ENCODE measurements at places on chromosomes 7 and 10.

- no peaks in the 10 kb centered on the region for H3K36me3 ChIP-seq
- H3K4me3 ChIP-seq = no peak overlapping the region
- H3K27ac ChIP-seq = no peak overlapping the region
- H3K27me3 ChIP-seq = no peaks in the 10 kb centered on the region
- no peak for DNase-seq
- H3K4me1 ChIP-seq = no peaks in the 10 kb centered on the region
Measured at GRCh38 chr10:50436805-50437204, 185.5 kb upstream of the ASAH2 start.

- no peak for DNase-seq
- no peaks in the 10 kb centered on the region for H3K4me1 ChIP-seq
Measured at GRCh38 chr7:93432130-93432529, 142.4 kb downstream of the CALCR start.

DNA sequence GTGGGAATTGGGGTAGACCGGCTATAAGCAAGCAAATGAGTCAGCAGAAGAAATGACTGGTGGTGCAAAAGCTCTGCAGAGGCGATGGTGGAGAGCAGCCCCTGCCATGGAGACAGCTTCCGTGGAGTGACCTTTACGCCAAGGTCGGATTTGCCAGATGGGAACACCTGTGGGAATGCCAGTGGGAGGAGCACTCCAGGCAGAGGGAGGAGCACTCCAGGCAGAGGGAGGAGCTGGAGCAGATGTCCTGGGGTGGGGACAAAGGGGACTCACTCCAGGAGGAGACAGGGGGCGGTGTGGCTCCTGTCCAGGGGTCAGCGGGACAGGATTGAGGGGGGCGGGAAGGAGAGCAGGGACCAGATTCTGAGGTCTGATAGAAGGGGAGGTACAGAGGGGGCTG lies 258.8 kb upstream of the CTBP2 start:
- no peaks in the 10 kb centered on the region for H3K4me1 ChIP-seq
- H3K4me3 ChIP-seq = no peak overlapping the region
- DNase-seq = no peak
- H3K36me3 ChIP-seq = no peaks in the 10 kb centered on the region

- H3K4me3 ChIP-seq = no peak overlapping the region
- no peaks in the 10 kb centered on the region for H3K36me3 ChIP-seq
- no peak overlapping the region for H3K27ac ChIP-seq
- DNase-seq = no peak
- peaks cover 28% of the 10 kb centered on the region for H3K4me1 ChIP-seq
Measured at GRCh38 chr10:70435241-70436085, 6.0 kb downstream of the NODAL start.

GRCh38 chr7:22123139-22123538 lies 177.4 kb upstream of the CDCA7L start:
- no peak overlapping the region for H3K4me3 ChIP-seq
- no peak for DNase-seq
- H3K36me3 ChIP-seq = no peaks in the 10 kb centered on the region
- no peaks in the 10 kb centered on the region for H3K27me3 ChIP-seq
- H3K27ac ChIP-seq = no peak overlapping the region

- no peaks in the 10 kb centered on the region for H3K4me1 ChIP-seq
- no peaks in the 10 kb centered on the region for H3K36me3 ChIP-seq
- DNase-seq = no peak
- H3K27me3 ChIP-seq = no peaks in the 10 kb centered on the region
- H3K27ac ChIP-seq = no peak overlapping the region
- no peak overlapping the region for H3K4me3 ChIP-seq
Measured at GRCh38 chr7:152512706-152513105, 76.9 kb upstream of the KMT2C start.

DNA sequence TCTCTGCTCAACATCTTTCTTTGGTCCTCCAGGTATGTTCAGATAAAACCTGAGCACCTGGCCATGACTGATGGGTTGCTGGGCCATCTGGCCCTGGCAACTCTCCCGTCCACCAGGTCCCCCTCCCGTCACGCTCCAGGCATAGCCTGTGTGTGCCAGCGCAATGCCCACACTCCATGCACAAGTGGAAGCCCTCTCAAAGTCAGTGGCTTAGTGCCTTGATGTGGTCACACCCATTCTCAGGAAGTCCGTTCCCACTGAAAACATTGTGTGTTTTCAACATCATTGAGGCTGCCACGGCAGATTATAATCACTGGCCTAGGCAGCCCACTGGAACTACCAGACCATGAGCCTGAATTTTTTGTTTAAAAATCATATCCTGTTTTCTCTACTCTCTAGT lies 170.6 kb upstream of the LANCL2 start:
- DNase-seq = no peak
- H3K27me3 ChIP-seq = no peaks in the 10 kb centered on the region
- no peak overlapping the region for H3K27ac ChIP-seq
- H3K4me3 ChIP-seq = no peak overlapping the region
- H3K4me1 ChIP-seq = peaks cover 14% of the 10 kb centered on the region
- H3K36me3 ChIP-seq = no peaks in the 10 kb centered on the region

- no peaks in the 10 kb centered on the region for H3K36me3 ChIP-seq
- H3K4me3 ChIP-seq = no peak overlapping the region
- DNase-seq = peak; percentile 56
Measured at GRCh38 chr7:134513169-134513752, 14.1 kb upstream of the AKR1B10 start.

- no peaks in the 10 kb centered on the region for H3K27me3 ChIP-seq
- no peak overlapping the region for H3K27ac ChIP-seq
- DNase-seq = no peak
- H3K4me3 ChIP-seq = no peak overlapping the region
- H3K4me1 ChIP-seq = peaks cover 3% of the 10 kb centered on the region
Measured at GRCh38 chr10:29804025-29804852, 169.5 kb upstream of the SVIL start.

- H3K4me3 ChIP-seq = no peak overlapping the region
- H3K27me3 ChIP-seq = no peaks in the 10 kb centered on the region
- no peak for DNase-seq
- H3K4me1 ChIP-seq = no peaks in the 10 kb centered on the region
Measured at GRCh38 chr10:22042557-22043326, 39.2 kb upstream of the DNAJC1 start.

- no peaks in the 10 kb centered on the region for H3K27me3 ChIP-seq
- no peak for DNase-seq
- no peak overlapping the region for H3K4me3 ChIP-seq
- H3K27ac ChIP-seq = no peak overlapping the region
- no peaks in the 10 kb centered on the region for H3K4me1 ChIP-seq
Measured at GRCh38 chr7:33201821-33202220, 72.5 kb downstream of the BBS9 start.

DNA sequence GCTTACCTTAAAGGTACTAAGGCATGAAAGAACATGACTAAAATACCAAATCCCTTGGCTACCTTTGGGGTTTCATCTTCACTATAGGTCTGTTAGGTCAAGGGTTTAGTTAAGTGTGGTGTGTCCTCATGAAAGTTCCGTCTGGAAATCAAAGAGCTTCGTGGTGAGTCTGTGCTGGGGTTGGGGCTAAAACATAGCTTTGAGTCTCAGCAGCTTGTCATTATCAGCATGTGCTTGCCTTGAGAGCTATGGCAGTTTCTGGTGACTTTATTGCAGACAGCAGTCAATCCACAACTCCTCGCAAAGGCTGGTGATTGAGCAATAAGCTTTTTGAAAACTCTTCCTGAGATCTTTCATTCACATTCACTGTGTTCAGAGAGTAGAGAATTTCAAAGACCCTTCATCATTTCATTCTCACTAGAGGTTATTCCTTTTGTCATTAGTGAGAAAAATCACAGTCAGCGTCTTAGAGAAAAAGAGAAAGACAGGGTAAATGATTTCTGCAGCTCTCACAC lies 53.2 kb upstream of the CCDC6 start:
- DNase-seq = no peak
- no peaks in the 10 kb centered on the region for H3K36me3 ChIP-seq
- no peak overlapping the region for H3K27ac ChIP-seq
- H3K27me3 ChIP-seq = no peaks in the 10 kb centered on the region
- H3K4me1 ChIP-seq = no peaks in the 10 kb centered on the region
